ENCODE measurements at places on chromosomes 5 and 9.

DNA sequence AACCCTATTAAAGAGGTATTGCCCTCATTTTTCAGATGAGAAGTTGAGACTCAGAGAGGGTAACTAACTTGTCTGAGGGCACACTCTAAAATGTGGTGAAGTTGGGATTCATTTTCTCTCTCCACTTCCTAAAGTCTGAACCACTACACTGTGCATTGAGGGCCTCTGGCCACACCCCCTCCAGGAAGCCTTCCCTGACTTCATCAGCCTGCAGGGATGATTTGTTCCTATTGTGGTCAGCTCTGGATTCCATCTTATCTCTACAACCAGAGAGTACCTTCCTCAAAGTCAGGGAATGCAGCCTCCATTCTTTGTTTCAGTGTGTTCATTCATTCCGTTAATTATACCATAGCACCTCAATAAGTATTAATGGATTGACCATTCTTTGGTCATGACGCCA is 356.0 kb upstream of the PANK3 start:
- no peak for DNase-seq

- DNase-seq: no peak
Observed at GRCh38 chr9:1550636-1551035, 464.5 kb upstream of the SMARCA2 start.

GRCh38 chr5:142459209-142459608 is 134.4 kb upstream of the SPRY4 start:
- no peak for DNase-seq

- no peak for DNase-seq
Observed at GRCh38 chr5:22709743-22710142, 143.4 kb downstream of the CDH12 start.

DNA sequence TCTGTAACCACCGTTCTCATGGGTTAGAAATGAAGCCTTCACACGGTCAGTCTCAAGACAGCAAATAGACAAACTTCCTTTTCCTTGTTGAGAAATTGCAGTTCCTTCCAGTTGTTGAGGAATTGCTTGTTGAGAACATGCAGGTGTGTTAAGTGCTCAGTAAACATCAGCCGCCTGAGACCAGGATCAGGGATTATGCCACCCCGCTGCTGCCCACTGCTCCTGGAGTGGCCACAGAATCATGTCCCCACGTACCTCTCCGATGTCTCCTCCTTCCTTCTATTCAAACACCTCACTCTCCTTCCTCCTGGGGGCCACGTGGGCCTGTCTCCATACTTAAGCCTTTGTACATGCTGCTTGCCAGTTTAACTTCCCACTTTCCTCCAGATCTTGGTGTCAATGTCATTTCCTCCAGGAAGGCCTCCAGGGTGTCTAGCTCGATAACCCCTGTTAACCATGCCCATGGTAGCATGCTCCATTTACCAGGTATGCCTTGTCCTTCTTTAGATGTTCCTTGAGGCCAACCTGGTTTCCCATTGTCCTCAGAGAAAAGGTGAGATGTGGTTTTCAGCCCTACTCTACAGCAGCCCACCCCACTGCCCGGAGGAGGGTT is 33.8 kb upstream of the RPL26L1 start:
- DNase-seq: no peak

- DNase-seq: no peak
Observed at GRCh38 chr5:180330810-180331646, 22.1 kb downstream of the GFPT2 start.

- no peak for DNase-seq
Observed at GRCh38 chr9:126002476-126003350, 255.5 kb downstream of the PBX3 start.

- DNase-seq: no peak
Observed at GRCh38 chr5:111645303-111645838, 111.6 kb downstream of the NREP start.

DNA sequence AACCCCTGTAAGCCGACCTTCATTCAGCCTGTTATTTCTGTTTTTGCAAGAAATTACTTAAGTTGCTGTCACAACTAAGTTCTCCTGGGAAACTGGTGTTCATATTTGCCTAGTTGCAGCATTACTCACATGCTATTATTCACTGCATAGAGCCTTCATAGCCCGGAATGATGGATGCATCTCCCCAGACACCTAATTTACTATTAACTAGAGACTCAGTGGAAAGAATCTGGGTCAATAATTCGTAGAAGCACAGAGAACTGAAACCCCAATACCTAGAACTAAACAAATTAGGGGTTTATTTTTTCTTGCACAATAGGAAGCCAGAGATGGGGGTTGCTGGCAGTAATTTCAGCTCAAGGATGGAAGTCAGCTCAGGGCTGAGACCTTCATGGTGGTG is 45.7 kb upstream of the FAM170A start:
- no peak for DNase-seq

- no peak for DNase-seq
Observed at GRCh38 chr9:17425384-17425783, 153.5 kb upstream of the SH3GL2 start.

DNA sequence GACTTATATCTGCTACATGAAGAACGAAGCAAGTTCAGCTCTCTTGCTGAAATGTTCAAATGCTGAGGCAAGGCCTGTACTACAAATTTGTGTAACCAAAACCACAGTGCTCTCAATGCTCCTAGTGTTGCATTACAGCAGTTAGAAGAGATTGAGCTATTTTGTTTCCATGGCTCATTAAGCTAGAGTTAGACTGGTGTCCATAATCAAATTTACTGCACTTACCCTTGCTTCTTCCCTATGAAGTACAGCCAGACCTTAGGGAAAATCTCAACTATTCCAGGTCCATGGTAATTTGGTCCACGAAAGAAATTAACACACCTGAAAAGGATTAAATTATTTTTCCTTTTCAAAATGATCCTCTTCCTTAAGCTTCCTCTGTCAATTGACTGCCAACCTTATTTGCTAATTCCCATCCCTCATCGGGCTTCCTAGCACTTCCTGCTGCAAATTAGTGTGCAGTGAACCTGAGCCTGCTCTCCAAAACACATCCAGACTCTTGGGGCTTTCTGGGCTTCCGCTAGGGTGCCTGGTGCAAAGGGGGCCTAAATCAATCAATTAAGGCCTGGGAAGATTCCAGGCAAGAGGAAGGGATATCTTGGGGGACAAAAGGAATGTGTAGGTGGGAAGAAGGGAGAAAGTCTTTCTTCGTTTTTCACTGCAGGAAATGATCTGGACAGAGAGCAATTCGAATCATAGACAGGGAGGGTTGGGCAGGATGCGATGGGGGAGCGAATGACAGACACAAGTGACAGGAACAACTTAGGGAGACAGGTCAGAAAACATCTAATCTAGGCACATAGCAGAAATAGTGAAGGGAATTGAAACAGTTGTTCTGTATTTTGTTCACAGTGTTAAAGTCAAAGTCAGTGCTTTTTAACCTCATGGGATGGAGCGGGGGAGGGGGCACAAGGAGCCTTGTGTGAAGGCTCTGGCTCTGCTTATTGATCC is 542.4 kb downstream of the RAB3C start:
- DNase-seq: no peak

DNA sequence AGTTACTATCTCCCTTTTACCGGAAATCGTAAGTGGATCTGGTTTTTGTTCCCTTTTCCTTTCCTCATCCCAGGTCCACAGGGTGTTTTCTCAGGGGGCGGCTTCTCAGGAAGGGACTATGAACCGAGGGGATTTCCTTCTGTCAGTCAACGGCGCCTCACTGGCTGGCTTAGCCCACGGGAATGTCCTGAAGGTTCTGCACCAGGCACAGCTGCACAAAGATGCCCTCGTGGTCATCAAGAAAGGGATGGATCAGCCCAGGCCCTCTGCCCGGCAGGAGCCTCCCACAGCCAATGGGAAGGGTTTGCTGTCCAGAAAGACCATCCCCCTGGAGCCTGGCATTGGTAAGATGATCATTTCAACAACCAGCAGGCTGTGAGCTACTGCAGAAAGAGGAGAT is 75.8 kb downstream of the GOLPH3 start:
- no peak for DNase-seq

- DNase-seq: no peak
Observed at GRCh38 chr5:103424026-103424425, 138.6 kb downstream of the NUDT12 start.

GRCh38 chr9:76198336-76198735 is 195.9 kb downstream of the RFK start:
- DNase-seq: no peak

- DNase-seq: peak; percentile 85
Observed at GRCh38 chr9:12813960-12814876, 39.4 kb downstream of the LURAP1L start.

GRCh38 chr5:19577882-19578281 is 410.1 kb downstream of the CDH18 start:
- no peak for DNase-seq

GRCh38 chr5:143312822-143313221 is 90.7 kb downstream of the NR3C1 start:
- DNase-seq: no peak

- DNase-seq: no peak
Observed at GRCh38 chr5:96439477-96440184, 6.6 kb upstream of the PCSK1 start.

GRCh38 chr9:109206670-109207069 is 39.6 kb upstream of the FRRS1L start:
- DNase-seq: no peak

- no peak for DNase-seq
Observed at GRCh38 chr9:134055981-134056461, 11.8 kb downstream of the BRD3 start.

DNA sequence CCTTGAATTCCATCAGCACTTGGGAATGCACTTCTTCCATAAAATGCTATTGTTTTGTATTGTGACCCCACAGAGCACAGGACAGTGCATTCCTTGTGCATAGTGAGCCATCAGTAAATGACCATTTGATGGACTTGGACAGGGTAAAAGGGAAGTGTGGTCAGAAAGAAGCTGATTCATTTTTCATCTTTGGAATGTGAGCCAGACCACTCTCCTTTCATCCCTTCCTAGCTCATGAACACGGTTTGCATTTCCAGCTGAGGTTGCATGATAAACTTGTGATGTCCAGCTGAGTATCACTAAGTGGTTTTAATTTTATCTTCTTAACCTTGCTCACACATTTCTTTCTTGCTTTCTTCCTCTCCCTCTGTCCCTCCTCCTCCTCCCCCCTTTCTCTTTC is 101.3 kb downstream of the NUDT12 start:
- no peak for DNase-seq

DNA sequence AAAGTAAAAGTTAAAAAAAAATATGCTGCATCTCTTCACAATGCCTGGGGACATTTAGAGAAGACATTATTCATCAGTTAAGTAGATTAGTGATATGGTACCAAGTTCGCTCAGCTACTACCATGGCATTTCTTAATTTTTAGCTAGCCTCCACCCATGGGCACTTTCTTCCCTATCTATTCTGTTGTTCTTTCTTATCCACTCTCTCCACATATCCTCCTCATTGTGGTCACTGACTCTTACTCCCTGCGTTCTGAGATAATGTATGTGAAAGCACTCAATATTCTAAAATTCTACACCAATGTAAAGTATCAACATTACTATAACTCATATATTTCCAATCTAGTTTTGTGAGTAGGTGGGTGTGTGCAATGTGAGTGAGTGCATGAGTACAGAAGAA is 609.7 kb upstream of the DAB2 start:
- no peak for DNase-seq

- no peak for DNase-seq
Observed at GRCh38 chr5:154647114-154647760, 107.9 kb upstream of the LARP1 start.

DNA sequence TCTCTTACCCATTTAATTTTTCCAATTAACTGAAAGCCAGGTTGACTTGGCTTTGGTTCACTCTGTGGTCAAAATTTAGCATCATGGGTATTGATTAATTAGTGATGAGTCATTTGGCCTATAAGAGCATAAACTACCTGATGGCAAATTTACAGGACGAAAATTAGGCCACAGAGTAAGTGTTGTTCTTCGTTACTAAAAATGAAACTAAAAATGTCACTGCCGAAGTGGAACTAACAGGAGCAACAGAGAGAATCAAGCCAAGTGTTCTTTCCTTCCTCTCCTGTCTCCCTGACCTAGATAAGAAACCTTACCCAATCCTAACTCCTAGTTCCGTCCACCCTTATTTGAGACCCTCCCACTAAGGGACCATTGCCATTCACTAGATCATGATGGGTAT is 176.9 kb downstream of the RAB3C start:
- no peak for DNase-seq

- DNase-seq: no peak
Observed at GRCh38 chr5:161539016-161539415, 7.5 kb downstream of the GABRB2 start.

GRCh38 chr9:29297592-29297991 is 1724.3 kb upstream of the C9orf72 start:
- no peak for DNase-seq

GRCh38 chr5:64015824-64016223 is 53.6 kb upstream of the HTR1A start:
- no peak for DNase-seq

- DNase-seq: no peak
Observed at GRCh38 chr5:177195307-177195952, 61.9 kb downstream of the NSD1 start.

GRCh38 chr5:138180183-138180782 is 1.4 kb downstream of the KIF20A start:
- peak; percentile 54 for DNase-seq

DNA sequence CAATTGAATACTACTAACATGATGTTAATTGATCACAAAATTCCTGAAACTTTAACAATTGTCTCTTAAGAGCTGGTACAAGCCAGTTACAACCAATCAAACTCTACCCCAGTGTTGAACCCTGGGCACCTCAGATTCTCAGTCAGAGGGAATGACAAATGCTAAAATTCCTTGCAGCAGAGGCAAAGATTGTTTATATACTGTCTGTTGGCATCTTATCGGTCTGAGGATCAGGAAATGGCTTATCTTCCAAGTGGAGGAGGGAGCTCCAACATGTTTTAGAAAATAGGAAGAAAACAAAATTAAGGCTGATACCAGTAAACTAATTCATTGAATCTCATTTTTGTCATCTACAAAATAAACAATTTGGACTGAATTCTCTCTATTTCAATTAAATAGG is 527.8 kb upstream of the ZNF608 start:
- no peak for DNase-seq

- no peak for DNase-seq
Observed at GRCh38 chr9:35028341-35028740, 38.8 kb downstream of the DNAJB5 start.

DNA sequence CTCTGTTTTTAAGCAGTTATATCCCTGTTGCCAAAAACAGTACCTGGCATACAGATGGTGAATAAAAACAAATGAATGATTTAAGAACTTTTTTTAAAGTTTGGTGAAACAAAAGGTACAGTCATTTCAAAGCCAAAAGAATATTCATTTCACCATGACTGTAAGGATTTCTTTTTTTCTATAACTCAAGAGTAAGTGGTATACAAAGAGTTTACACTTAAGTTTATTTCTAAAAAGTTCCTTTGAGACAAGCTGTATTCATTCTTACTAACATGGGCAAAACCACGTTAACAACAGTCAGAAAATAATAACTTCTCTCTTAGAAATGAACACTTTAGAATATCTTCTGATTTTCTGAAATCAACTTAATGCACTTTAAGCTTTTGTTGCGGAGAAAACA is 5.3 kb downstream of the TMEM161B start:
- DNase-seq: no peak

Data from NCI-H1694 treated with DMSO at 0.1 percent for 48 hours (cell line).